NCI-H1436 treated with DMSO at 0.1 percent for 48 hours (cell line): ENCODE measurements at places on chromosomes 13 and 19.

GRCh38 chr19:7636317-7636690, 606 bp upstream of the STXBP2 start:
- no peak for DNase-seq

DNA sequence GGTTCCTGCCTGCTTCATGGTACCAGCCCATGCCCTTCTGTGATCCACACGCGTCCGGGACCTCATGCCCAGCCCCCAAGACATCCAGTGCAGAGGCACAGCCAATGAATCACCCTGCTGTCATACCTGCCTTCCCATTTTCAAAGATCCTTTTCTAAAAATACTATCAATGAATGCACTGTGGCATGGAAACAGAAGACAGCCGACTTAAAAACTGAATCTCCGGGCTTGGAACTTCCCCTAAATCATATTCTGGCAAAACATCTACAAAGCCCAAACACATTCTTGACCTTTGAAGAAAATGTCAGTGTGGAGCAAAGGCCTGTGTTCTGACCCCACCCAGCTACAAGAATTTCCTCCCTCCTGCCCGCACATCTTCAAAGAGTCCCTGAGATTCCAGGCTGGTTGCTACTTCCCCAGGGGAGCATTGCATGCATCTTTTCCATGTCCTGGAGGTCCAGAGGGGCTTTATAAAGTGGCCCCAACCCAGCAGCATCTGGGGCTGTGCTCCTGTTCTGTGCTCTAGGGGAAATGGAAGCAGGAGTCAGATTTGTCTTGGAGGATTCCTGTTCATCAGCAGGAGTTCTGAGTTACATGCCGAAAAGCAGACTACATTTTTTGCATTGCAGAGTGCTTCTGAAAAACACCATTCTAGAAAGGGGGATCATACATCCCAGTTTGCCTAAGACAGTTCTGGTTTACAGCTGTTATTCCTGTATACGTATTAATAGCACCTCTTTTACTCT, 135.2 kb downstream of the USP12 start:
- DNase-seq: no peak

DNA sequence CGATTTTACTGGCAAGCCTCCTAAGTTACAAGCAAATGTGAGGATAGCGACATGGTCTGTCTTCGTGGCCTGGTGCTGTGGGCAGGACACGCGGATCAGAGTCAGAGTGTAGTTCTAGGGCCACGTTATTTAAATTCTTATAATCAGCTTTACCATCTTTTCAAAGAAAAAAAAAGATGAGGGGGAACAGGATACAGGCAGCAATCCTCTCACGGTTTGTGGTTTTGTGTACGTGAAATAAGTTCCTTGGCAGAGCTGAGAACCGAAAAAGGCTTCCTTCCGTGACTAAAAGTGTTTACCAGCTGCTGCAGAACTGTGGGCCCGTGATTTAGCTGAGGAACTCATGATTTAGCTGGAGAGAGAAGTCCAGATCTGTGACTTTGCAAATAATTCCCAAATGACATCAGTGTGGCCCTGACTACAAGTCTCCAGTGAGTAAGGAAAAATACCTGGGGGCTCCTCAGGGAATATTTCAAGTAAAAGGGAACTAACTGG, 27.2 kb downstream of the RCBTB2 start:
- no peak for DNase-seq

DNA sequence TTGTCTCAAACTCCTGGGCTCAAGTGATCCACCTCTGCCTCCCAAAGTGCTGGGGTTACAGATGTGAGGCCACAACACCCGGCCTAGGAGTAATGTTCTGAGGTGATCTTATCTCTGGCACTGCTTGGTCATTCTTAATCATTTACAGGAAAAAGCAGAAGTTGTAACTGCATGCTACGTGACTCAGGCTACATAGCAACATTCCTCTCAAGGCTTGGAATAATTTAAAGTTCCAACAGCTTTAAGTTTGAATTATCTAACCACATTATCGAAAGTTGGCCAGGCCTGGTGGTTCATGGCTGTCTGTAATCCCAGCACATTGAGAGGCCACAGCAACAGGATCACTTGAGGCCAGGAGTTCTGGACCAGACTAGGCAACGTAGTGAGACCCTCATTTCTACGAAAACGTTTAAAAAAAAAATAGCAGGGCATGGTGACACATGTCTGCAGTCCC, 3.9 kb upstream of the B9D2 start:
- no peak for DNase-seq

- DNase-seq: no peak
Measured at GRCh38 chr13:46656786-46657185, 103.8 kb downstream of the LRCH1 start.

- no peak for DNase-seq
Measured at GRCh38 chr19:35689836-35690235, 14.5 kb upstream of the ZBTB32 start.

- DNase-seq: no peak
Measured at GRCh38 chr13:57704031-57704430, 72.5 kb downstream of the PCDH17 start.

- DNase-seq: no peak
Measured at GRCh38 chr19:13840305-13841085, 36.4 kb upstream of the NANOS3 start.
